NCI-H1417 treated with DMSO at 0.1 percent for 48 hours (cell line): ENCODE measurements at places on chromosomes 7 and 10.
A peak's percentile ranks its signal among the peaks of the same experiment; 100 is the strongest.

- DNase-seq, result no peak
These were observed 547.5 kb upstream of the PCDH15 start for GRCh38 chr10:55348534-55348933.

DNA sequence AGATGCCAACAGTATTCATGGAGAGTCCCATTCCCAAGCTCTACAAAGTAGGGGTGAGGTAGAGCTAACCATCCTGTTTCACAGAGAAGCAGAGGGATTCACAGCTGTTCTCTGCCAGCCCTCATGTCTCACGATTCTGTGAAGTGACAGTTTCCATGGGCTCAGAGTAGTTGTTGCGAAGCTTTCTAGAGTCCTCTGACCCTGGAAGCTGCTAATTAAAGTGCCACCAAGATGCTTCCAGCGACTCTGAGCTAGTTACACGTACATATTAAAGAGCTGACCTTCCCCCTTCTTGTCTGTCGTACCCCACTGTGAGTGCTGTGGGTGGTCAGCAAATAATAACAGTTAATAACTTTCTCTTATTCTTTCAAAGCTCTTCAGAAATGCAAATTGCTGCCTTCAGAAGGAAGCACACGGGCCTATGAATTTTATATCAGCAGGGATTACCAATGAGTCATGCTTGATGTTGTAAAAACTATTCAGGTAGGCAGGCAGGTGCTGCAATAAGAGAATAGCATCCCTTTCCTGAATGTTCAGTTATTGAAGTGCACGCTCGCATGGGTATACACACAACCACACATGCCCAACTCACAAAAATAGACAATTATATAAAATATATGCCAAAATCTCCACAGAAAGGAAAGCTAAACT is 34.1 kb downstream of the DNAJB9 start:
- DNase-seq, result peak; percentile 65

DNA sequence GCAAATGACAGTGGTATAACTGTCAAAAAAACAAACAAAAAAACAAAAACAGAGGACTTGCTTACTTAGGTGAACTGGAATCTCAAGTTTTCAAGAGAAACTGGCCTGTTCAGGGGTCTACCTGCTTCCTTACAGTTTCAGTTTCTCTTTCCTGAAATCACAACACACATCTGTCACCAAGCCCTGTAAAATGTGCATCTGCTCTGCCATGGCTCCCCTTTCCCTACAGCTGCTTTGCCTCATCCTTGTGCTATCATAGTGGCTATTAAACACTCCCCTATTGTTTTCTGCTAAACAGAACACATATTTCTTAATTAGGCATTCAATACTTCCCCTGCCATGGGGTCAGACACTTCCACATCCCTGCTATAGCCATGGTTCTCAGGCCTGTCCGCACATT is 37.6 kb downstream of the CPED1 start:
- DNase-seq, result no peak

GRCh38 chr7:148083448-148083847 is 507.1 kb upstream of the C7orf33 start:
- DNase-seq, result no peak

DNA sequence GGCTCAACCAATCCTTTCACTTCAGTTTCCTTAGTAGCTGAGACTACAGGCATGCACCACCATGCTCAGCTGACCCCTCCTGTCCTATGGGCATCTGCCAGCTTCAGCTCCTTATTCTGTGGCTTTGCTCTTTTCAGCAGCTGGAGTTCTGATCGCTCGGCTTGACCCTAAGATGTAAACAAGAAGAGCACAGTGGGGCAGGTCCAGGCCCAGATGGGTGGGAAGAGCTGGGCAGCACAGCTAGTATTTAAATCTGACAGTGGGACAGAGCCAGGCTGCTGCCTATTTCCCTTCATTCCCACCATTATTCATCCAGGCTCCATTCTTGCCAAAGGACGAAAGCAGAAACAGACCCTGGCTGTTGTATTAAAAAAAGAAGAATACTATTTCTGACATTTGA is 494.9 kb upstream of the PODXL start:
- no peak for DNase-seq

DNA sequence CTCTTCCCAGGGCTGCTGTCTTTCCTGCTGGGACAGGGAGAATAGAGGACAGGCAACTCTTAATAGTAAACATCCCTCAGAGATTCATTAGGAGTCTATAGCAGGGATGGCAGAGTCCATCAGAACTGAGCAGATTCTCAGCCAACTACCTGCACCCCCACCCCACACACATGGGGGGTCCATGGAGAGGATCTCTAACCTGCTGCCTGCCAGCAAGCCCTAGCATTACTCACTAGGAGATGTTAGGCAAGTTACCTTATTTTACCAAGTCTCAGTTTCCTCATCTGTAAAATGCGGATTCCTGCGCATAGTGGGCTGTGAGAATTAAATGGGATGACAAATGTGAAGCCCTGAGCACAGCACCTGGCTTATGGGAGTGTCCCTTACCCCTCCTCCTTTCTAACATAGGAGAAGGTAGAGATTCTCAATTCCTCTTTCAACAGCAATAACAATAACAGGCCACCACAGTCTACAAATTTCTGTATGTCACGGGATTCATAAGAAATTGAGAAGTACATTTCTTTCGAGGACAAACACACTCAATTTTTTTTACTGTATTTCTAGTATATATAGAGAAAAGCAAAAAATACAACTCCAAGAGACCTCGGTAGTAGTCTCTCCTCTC is 23.8 kb upstream of the WDR11 start:
- no peak for DNase-seq

DNA sequence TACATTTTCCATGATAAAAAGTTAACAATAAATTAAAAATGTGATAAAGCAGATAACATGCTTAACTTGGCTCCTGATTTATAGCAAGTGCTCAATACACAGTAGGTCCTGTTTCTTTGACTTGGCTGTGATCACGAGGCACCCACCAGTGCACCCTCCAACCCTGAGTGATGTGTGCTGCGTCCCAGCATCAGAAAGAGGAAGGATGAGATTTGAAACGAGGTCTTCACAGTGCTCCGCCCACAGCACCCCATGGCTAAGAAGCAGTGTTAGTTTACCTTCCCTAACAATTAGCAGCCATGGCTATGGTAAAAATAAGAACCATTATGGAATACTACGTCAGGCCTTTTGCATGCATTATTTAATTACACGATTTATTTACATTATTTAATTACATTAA is 292.0 kb upstream of the ZMIZ1 start:
- no peak for DNase-seq

- no peak for DNase-seq
These were observed 207.8 kb downstream of the WDR37 start for GRCh38 chr10:1264001-1264400.

DNA sequence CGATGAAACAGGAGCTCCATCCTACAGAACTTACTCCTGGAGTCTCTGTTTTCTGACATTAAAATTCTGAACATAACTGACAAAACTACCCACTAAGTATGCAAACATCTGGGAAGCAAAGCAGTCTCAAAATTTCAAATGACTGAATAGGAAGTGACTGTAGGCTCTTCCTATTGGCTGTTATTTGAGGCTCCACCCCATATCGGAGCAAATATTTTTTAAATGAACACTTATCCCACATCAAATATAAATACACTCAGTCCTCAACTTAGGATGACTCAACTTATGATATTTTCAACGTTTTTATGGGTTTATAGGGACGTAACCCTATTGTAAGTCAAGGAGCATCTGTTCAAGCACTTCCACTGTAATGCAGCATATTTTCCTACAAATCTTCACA is 8.8 kb downstream of the HSPA12A start:
- DNase-seq, result no peak

GRCh38 chr7:16083931-16084330 is 337.4 kb downstream of the CRPPA start:
- no peak for DNase-seq

DNA sequence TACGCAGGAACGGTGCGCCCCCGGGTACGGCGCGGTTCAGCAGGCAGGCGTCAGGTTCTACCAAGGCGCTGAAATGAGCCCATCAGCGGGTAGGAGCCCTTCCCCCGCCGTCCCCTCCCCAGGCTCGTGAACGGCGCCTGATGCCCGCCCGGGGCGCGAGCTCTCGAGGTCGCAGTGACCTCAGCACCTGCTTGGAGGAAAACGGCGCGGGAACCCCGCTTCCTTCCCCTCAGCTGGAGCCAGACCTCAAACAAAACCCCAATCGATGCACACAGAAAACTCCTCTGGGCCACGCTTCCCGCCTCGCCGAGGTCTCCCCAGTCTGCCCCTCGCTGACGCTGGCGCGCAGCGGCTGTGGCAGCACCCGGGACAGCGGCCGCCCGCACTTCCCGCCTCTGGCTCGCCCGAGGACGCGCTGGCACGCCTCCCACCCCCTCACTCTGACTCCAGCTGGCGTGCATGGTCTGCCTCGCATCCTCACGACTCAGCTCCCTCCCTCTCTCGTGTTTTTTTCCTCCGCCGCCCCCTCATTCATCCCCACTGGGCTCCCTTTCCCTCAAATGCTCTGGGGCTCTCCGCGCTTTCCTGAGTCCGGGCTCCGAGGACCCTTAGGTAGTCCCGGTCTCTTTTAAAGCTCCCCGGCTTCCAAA is 514 bp upstream of the GAD2 start:
- no peak for DNase-seq

GRCh38 chr7:37282927-37283326 is 165.7 kb downstream of the ELMO1 start:
- DNase-seq, result no peak

DNA sequence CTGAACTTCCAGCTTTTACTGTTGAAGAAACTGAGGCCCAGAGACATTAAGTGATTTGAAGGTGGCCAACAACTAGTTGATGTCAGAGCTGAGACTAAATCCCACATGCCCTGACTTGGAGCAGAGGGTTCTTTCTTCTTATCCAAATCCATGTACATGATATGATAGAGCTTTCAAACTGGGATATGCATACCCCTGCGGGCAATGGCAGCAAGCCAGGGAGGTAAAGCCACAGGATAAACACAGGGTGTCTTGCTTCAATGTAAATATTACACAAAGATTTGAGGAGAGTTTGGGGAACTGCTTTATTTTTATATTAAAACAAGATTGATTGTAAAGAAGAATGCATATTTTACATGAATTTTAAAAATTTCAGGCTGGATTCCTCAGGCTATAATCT is 2.3 kb upstream of the LRRC72 start:
- no peak for DNase-seq

- DNase-seq, result no peak
These were observed 114.5 kb downstream of the ATE1 start for GRCh38 chr10:121813211-121813815.

DNA sequence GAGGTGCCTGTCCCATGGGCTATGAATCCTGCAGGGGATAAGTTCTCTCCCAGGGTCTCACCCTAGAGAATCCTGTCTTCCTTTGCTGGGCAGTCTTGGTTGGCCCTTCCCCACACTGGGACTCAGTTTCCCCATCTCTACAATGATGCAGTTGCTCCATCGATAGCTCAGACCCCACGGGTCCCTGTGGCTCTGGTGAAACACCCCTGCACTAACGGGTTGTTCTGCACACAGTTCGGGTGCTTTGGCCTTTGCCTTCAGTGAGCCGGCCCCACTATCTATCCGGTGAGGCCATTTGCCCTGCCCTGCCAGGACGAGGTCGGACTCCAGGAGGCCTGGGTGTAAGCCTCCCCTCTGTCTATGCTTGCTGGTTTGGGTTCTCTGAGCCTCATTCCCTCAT is 76.5 kb upstream of the PCBD1 start:
- DNase-seq, result no peak

GRCh38 chr7:41418337-41418736 is 284.6 kb downstream of the INHBA start:
- no peak for DNase-seq

- no peak for DNase-seq
These were observed 132.9 kb downstream of the LRRN3 start for GRCh38 chr7:111223802-111224253.

DNA sequence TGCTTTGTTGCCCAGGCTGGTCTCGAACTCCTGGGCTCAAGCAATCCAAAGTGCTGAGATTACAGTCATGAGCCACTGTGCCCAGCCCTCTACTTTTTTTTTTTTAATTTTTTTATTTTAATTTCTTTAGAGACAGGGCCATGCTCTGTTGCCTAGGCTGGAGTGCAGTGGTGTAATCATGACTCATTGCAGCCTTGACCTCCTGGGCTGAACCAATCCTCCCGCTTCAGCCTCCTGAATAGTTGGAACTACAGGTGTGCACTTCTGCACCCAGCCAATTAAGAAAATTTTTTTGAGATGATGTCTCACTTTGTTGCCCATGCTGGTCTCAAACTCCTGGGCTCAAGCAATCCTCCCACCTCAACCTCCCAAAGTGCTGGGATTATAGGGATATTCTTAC is 528.6 kb downstream of the GATA3 start:
- no peak for DNase-seq

GRCh38 chr7:1544178-1544895 is 11.7 kb downstream of the TMEM184A start:
- no peak for DNase-seq

DNA sequence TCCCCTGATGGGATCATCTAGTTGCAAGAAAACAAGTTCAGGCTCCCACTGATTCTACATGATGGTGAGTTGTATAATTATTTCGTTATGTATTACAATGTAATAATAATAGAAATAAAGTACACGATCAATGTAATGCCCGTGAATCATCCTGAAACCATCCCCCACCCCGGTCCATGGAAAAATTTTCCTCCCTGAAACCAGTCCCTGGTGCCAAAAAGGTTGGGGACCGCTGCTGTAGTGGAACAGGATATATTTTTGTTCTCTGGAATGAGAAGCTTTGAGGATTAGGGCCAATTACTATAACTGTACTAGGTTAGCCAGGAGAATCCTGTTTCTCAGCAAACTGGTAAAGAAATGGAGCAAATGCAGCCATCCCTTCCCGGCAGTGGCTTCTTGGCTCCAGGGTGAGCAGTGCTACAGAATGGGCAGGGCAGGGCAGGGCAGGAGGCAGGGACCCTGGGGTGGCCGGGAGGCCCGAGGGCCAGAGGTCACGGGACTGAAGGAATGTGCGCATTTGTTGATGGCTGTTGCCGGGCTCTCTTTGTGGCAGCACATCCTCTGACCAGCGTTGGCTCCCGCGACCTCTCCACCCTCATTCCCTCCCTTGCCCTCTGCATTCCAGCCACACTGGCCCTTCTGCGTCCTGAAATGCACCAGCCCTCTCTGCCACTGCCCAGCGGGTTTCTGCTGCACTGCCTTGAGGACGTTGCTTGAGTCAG is 162.3 kb upstream of the NPS start:
- DNase-seq, result no peak

DNA sequence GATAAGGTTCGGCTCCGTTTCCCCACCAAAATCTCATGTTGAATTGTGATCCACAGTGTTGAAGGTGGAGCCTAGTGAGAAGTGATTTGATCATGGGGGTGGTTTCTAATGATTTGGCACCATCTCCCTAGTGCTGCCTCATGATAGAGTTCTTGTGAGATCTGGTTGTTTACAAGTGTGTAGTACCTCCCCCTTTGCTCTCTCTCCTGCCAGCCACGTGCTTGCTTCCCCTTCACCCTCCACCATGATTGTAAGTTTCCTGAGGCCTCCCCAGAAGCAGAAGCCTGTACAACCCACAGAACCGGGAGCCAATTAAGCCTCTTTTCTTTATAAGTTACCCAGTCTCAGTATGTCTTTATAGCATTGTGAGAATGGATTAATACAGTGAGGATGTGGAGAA is 12.1 kb upstream of the LRGUK start:
- no peak for DNase-seq
